ENCODE measurements at places on chromosomes 12 and 14.

GRCh38 chr12:10067942-10068341 lies 30.8 kb downstream of the CLEC1A start:
- DNase-seq, result no peak

DNA sequence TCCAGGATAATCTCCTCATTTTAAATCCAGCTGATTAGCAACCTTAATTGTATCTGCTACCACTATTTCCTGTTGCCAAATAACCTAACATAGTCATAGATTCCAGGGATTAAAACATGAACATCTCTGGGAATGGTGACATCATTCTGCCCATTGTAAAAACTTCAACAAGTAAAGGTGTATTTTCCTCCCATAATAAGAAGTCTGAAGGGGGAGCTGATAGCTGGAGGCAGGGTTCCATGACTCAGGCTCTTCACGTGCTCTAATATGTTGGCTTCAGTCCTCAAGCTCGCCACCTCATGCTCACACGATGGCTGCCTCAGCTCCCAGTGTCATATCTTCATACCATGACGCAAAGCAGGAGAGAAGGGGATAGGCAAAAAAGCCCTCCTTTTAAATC lies 172.0 kb upstream of the VASH1 start:
- no peak for DNase-seq

DNA sequence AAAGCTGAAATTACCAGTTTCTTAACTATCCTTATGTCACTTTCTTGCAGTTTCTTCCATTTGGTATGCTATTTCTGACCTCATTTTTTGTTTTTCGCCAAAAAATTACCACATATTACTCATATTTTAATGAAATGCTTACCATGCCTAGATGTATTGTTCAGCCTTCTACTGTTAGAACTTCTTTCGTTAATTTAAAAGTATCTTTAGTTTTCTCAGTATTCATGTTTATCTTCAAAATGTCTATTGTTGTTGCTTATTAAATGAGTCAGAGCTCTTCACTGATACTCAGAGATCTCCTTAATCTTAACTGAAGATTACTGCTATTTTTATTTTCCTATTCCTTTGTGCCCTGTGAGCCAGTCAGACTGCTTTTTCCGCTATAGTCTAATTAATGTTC lies 20.5 kb downstream of the RAP1B start:
- no peak for DNase-seq

DNA sequence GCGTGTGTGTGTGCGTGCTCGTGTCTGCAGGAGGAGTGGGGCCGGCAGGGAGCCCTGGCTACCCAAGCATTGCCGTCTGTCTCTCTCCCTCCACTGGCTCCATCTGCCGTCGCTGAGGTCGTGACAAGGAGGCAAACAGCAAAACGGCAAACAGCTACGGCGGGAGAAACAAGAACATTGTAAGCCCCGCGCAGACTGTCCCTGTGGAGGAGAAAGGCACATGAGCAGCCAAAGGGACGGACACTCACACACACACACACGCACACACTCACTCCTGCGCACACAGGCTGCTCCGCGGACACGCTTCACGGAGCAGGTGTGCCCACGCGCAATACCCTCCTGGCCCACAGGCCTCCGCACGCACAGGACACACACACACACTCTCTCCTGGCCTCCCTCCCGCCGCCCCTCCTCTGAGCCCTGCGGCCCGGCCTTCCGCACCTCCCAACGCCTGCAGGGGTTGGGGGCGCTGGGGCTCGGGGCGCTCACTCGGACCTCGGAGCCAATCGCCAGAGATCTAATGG lies 905 bp downstream of the CISTR start:
- DNase-seq, result no peak

- no peak for DNase-seq
Observed at GRCh38 chr12:30045171-30045570, 261.4 kb upstream of the TMTC1 start.

- no peak for DNase-seq
Observed at GRCh38 chr12:130835011-130835410, 4.0 kb downstream of the STX2 start.

Measured in bone marrow (tissue), 2 donors.